ENCODE measurements at places on chromosomes 13 and 19.

DNA sequence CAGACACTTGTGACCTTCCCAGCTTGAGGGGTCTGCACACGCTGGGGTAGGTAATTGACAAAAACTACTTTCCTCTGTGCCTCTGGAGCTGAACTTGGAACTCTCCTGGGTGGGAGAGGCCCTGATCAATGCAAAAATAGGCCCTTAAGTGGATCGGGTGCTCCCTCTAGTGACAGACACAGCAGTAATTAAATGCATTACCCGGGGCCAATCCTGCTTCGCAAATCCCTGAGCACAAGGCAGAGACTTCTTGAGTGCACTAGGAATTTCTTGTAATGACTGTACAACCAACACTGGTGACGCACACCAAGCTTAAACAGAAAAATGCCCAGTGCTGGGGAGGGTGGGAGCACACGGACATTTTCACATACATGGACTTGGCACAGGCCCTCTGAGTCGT, 10.6 kb upstream of the UBE2S start:
- DNase-seq = peak; percentile 87

DNA sequence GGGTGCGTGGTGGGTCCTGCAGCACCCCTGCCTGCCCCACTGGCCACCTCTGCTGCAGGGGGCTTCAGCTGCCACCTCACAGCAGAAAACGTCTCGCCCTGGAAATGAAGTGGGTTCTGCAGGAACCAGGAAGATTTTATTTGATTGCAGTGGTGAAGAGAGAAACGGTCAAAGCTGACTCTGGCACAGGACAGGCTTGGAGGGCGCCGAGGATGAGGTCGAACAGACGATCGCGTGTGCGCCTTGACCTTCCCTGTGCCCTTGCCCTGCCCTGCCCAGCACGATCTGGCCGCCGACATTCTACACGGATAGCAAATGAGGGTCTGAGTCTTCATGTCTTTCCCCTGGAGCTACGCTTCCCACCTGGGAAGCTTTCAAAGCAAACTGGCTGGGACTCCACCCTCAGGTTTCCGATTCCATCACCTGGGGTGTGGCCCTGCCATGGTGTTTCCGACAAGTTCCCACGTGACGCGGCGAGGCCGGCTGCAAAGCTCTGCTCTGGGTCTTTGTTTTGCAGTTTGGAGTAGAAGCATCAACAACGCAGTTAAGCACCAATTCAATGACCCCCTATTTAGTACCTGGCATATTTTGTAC, 50.3 kb upstream of the TUBGCP3 start:
- DNase-seq = no peak

DNA sequence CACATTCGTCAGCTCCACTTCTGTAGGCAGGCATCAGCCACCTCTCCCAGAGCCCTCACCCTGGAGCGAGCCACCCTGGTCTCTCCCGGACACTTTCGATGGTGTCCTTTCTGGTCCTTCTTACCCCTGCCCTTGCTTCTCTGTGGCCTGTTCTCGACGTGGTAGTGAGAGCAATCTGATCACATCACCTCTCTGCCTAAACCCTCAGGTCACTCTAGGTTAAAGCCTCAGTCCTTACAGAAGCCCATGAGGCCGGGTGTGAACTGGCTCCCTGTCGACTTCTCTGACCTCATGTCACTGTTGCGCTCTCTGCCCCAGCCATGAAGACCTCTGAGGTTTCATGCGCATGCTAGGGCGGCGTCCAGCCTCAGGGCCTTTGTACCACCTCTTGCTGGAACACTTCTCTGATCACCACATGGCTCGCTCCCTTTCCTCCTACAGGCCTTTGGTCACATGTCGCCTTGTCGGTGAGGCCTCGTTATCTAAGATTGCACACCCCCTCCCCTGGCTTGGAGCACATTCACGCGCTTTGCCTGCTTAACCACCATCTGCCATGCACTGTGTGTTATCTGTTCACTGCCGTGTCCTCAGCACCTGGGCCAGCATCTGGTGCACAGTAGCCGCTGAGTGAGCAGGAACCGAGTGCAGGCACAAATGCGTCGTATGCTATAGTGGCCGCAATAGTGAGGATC, 101.5 kb downstream of the DPF1 start:
- no peak for DNase-seq

DNA sequence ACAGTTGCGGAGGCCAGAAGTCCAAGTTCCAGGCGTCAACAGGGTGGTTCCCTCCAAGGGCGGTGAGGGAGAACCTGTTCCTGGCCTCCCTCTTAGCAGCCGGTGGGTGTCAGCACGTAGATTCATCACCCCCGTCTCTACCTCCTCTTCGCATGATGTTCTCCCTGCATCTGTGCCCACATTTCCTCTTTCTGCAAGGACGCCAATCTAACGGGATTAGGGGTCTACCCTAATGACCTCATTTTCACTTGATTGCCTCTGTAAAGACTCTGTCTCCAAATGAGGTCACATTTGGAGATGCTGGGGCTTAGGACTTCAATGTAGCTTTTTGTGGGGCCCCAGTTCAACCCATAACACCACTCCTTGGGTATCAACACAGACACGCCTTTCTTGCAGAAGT, 38.5 kb downstream of the DPF1 start:
- DNase-seq = no peak

GRCh38 chr19:14985133-14985532, 5.5 kb upstream of the SLC1A6 start:
- no peak for DNase-seq

DNA sequence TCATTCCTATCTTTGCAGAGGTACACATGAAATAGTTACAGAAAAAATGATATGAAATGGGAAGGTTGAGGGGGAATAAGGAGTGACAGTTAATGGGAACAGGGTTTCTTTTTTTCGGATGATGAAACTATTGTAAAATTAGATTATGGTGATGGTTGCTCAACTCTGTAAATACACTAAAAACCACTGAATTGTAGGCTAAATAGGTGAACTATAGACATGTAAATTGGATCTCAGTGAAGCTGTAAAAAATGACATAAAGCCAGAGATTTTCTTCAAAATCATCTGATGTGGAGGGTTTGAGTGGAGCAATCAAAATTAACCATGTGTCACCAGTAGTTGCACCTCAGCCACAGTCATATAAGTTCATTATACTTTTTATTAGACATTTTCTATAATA, 6.6 kb upstream of the FLT3 start:
- DNase-seq = no peak

DNA sequence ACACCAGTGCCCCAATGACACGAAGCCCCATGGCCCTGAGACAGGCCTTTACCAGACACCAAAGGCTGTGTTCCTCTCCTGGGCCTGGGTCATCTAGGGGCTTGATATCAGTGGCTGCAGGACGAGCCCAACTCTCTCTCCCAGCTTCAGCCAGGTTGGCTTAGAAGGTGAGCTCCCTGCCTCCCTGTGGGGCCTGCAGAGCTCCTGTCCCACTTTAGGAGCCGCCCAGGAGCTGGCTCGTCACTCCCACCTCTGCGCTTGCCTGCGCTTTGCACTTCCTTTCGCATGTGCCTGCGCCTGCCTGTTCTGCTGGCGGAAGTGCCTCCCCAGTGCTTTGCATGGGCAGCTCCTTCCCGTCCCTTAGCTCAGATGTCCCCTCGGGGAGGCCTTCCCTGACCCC, 4.9 kb downstream of the CALM3 start:
- DNase-seq = no peak

- no peak for DNase-seq
Measured at GRCh38 chr13:45301263-45301662, 39.7 kb downstream of the TPT1 start.

GRCh38 chr13:59409211-59409610, 754.5 kb downstream of the DIAPH3 start:
- no peak for DNase-seq

DNA sequence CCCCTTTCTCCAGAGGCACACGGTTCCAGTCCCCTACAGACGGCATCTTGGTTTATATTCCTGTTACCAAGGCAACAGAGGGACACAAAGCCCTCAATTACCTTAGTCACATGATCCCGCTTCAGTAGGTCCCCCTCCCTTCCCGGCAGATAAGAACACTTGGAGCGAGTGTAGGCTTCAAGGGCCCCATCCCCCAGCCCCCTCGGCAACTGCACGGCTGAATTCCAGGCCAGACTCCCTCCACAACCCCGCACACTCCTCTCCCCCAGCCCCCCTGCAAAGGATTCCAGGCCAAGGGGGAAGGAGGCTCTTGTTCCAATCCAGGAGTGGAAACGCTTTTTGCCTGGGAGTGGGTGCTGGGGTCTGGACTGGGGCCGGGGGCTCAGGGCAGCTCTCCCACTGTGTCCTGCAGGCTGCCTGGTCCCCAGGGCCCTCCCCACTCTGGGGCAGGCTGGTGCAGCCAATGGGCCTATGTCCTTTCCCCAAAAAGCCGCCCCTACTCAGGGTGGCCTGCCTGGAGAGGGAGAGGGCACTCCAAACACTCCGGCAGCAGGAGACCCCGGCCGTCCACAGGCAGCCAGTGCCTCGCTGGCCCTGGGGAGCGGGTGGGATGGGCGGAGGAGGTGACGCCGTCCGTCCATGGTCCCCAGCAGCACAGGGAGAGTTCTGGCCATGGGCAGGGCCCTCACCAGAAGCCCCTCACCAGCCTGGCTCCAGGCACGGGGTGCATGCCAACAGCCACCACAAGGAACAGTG, 62.6 kb downstream of the MLLT1 start:
- DNase-seq = no peak

- DNase-seq = peak; percentile 97
Measured at GRCh38 chr19:46784262-46785053, 3.9 kb downstream of the SLC1A5 start.

- no peak for DNase-seq
Measured at GRCh38 chr19:18666784-18667183, 16.7 kb upstream of the CRTC1 start.

DNA sequence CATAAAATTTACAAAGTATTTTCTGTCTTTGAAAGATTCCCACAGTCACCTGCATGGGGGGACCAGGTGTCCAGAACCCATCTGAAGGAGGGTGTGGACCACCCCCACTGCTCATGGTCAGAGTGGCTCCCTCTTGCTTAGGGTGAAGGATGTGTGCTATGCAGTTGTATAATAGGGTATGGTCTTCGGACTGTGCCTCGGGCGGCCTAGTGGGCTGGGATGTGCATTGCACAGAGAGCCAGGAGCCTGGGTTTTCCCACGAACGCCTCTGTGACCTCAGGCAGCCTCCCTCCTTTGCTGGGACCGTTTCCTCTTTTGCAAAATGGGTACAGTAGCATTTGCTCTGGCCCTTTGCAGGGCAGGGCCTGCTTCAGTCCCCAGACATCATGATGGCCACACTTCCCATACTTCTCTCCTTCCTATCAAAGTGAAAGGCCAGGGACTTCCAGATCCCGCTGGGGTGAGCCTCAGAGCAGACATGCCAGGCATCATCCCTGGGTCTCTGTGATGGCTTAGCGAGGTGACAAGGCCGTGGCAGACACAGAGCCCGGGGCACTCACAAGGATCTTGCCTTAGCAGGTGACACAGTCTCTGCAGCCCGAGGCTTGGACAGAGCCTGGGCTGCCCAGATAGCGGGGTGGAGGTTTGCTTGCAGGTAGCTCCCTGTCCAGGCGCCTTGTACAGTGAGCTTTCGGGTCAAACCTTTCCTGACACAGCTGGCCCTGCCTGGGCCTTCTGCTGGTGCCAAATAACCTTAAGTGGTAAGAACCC, 59.4 kb upstream of the ZNF536 start:
- DNase-seq = no peak

Data from EL (cell line).